ENCODE measurements at places on chromosomes 1 and 21.

- DNase-seq, result no peak
Observed at GRCh38 chr1:166969074-166969677, 6.2 kb downstream of the ILDR2 start.

GRCh38 chr1:245704765-245705164 lies 550.0 kb downstream of the KIF26B start:
- no peak for DNase-seq

DNA sequence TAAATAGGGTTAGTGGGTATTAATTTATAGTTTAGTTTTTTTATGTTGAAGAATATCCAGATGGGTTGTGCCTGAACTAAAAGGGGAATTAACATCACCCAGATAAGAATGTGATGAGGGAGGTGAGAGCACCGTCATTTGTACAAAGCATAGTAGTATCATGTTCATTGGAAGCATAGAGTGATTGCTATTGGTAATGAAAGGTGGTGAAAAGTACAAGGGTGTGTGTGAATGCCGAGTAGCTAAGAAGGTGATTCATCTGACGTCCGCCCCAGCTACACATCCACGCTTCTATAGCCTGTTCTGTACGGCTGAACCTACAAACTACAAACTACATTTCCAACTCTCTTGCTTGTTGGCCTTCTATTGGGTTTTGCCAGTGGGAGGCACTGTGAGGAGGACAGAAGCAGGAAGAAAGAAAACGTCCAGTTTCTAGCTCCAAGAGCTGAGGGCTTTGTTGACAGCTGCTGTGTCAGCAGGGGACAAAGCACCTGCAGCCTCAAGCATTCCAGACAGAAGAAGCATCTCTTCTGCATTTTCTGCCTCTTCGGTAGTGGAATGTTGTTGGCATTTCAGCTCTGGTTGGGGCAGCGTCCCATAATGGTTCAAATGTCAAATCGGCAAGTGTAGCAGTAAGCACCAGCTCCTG lies 404.8 kb downstream of the KCTD3 start:
- DNase-seq, result no peak

DNA sequence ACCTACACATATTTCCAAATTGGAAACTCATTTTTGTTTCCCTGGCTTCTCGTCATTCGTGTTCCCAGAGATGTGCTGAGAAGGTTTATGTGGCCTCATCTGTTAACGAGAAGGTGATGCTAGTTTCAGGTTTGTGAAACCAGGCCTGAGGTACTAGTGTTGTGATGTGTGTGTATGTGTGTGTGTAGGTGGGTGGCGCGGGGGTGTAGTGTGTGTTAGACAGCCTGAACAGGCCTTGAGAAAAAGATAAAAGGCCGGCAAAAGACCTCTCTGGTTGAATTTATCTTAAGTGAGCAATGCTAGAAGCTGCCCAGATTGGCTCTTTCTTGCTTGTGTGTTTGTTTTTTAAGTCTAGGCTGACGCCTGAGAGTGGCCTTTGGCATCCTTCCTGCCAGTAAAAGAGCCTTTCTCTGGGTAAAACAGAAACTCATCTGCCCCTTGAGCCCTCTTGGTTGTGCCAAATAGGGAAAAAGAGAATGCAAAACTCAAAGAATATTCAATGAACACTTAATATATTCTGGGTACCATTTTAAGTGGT lies 65.8 kb upstream of the HSD17B7 start:
- no peak for DNase-seq

GRCh38 chr1:10691740-10692125 lies 104.7 kb downstream of the CASZ1 start:
- DNase-seq, result no peak

- no peak for DNase-seq
Observed at GRCh38 chr1:44254392-44254910, 41.2 kb downstream of the DMAP1 start.

GRCh38 chr1:241274693-241275092 lies 82.3 kb downstream of the RGS7 start:
- DNase-seq, result no peak

- peak; percentile 63 for DNase-seq
Observed at GRCh38 chr1:56831871-56832693, 12.9 kb upstream of the FYB2 start.
